Pancreas (tissue), 10 donors: ENCODE measurements at places on chromosomes 2 and 18. TPM values are rescaled to one million over a fixed set of nuclear protein-coding genes. Genes with fewer than 3 reads are reported as not detected.

CCDC148 gene
- total RNA-seq: 1.3 TPM

LHCGR gene
- total RNA-seq: not detected

BMPR2 gene
- total RNA-seq: 23.5 TPM

TTN gene
- 9.3 TPM for total RNA-seq
